Esophagus mucosa (tissue), 1 donor: ENCODE measurements at places on chromosomes 3 and 15. TPM values are rescaled to one million over a fixed set of nuclear protein-coding genes. Genes with fewer than 3 reads are reported as not detected.

Gene GOLGA6D
- total RNA-seq = not detected

Gene THAP10
- total RNA-seq = 1.4 TPM

Gene PLA2G4B
- 23.6 TPM for total RNA-seq

Gene SLC35G2
- total RNA-seq = 1.0 TPM

Gene GOLGA8S
- total RNA-seq = 0.24 TPM

Gene ARID3B
- 5.4 TPM for total RNA-seq

Gene ANKRD63
- not detected for total RNA-seq

Gene WWTR1
- total RNA-seq = 30.7 TPM

Gene SPINT1
- total RNA-seq = 127 TPM

Gene A4GNT
- not detected for total RNA-seq

Gene GATM
- total RNA-seq = 11.3 TPM

Gene PLIN1
- 0.32 TPM for total RNA-seq

Gene FETUB
- not detected for total RNA-seq

Gene EPB42
- not detected for total RNA-seq
